ENCODE measurements at places on chromosomes 3 and 15.

DNA sequence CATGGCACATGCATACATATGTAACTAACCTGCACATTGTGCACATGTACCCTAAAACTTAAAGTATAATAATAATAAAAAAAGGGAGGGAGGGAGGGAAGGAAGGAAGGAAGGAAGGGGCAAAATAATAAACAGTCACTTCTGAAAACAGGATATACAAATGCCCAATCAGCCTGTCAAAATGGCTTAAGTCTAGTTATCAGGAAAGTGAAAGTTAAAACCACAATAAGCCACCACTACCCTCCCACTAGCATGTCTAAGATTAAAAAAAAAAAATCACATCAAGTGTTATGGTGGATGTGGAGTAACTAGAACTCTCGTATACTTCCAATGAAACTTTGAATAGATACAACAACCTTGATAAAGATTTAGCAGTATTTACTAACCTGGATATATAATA lies 145.6 kb upstream of the GMNC start:
- no peak for DNase-seq

DNA sequence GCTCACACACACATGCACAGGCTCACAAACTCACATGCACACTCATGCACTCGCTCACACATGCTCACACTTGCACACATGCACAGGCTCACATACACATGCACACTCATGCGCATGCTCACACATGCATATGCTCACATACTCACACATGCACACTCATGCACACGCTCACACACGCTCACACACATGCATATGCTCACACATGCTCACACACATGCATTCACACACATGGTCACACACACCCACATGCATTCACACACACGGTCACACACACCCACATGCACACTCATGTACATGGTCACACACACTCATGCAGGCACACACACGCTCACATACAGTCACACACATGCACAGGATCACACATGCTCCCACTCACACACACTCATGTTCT lies 132.8 kb upstream of the SMAD3 start:
- DNase-seq: no peak

- DNase-seq: no peak
Measured at GRCh38 chr3:132014105-132014504, 20.7 kb downstream of the CPNE4 start.

- no peak for DNase-seq
Measured at GRCh38 chr3:25153136-25153535, 274.9 kb upstream of the RARB start.

DNA sequence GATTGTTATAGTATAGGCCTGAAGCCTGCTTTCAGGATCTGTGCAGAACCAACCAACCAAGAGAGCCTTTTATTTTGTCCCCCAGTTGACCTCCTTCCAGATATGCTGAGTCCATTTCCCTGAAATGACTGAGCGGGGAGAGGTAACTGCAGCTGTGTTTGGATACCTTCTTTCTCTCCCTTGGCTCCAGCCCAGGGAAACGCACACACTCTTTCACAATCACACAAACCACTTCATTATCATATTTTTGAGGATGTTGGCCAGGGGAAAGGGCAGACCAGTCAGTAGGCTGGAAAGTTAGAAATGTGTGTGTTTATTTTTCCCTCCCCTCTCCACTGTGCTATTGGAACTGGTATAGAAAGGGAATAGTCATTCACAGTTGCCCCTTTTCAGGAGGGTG lies 417.7 kb upstream of the TBL1XR1 start:
- no peak for DNase-seq

- no peak for DNase-seq
Measured at GRCh38 chr3:115388166-115388565, 235.1 kb upstream of the GAP43 start.

GRCh38 chr3:32406486-32407408 lies 15.1 kb downstream of the CMTM7 start:
- DNase-seq: no peak
